ENCODE measurements at places on chromosomes 12 and 14.
A peak's percentile ranks its signal among the peaks of the same experiment; 100 is the strongest.

DNA sequence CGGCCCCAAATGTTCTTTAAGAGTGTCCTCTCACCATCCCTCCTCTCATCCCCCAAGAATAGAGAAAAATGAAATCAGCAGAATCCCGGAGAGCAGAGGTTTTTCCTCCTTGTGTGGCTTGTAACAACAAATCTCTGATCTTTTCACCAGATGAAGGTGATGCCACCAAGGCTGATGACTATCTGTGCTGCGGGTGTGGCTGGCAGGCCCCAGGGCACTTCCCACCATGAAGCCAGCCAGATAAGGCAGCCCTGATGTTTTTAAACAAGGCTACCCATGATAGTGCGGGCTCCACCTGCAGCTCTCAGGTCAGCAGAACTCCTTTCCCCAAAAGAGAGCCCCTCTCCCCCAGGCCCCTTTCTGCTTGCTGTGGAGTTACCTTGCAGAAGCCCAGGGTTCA lies 58.0 kb upstream of the PARP11 start:
- no peak for DNase-seq

DNA sequence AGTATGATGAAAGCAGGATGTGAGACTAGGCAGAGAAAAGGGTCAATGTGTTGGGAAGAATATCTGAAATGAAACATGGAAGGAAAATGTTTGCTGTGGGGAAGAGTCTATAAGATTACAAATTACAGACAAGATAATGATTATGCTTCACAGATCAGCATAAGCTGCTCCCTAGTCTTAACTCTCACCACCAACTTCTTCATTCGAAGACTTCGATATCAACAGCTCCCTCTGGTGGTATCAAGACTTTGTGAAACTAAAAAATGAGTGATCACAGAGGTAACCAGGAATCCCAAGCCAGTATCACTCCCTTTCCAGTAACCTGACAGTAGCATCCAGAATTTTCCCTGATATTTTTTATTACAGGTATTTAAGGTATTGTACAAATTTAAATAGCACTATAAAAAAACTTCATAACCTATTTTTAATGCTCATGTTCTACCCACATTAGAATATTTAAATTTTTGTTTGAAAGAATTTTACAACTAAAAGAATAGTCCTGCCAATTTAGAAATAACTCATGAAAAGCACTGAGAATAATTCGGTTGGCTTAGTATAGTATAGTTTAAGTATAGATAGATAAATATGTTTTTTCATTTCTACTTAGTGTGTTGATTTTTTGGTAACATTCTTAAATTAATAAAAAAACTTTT lies 84.4 kb downstream of the C2CD5 start:
- peak; percentile 43 for DNase-seq

GRCh38 chr12:94516985-94517384 lies 57.3 kb upstream of the CEP83 start:
- DNase-seq: peak; percentile 64

- DNase-seq: no peak
Observed at GRCh38 chr14:93059917-93060545, 55.7 kb downstream of the ITPK1 start.

GRCh38 chr12:67929384-67929772 lies 59.9 kb upstream of the IFNG-AS1 start:
- no peak for DNase-seq

- no peak for DNase-seq
Observed at GRCh38 chr12:11753150-11753499, 103.7 kb downstream of the ETV6 start.

- DNase-seq: peak; percentile 58
Observed at GRCh38 chr14:100383727-100384158, 60.6 kb downstream of the SLC25A47 start.

DNA sequence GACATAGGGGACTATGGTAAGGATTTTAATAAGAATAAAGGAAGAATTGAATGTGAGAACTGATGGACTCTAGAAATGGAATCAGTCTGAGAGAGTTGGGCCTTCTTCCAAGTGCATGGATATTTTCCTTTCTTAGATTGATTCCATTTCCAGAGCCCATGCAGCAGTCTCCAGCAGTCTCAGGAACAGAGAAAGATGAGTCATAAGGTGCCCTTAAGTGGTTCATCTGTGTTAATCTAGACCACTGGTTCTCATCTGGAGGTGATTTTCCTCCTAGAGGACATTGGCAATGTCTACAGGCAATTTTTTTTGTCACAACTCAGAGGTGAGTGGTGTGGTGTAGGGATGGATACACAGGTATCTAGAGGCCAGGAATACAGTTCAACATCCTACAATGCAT lies 25.9 kb downstream of the TRIM9 start:
- no peak for DNase-seq

- peak; percentile 20 for DNase-seq
Observed at GRCh38 chr12:106736051-106736957, 38.2 kb upstream of the RIC8B start.

GRCh38 chr12:79351251-79351650 lies 339.5 kb downstream of the PAWR start:
- DNase-seq: no peak
